Spinal cord (tissue), 10 donors: ENCODE measurements at places on chromosomes 5 and 9.
A peak's percentile ranks its signal among the peaks of the same experiment; 100 is the strongest.

GRCh38 chr5:10320793-10321192 lies 13.1 kb upstream of the CMBL start:
- no peak for DNase-seq

DNA sequence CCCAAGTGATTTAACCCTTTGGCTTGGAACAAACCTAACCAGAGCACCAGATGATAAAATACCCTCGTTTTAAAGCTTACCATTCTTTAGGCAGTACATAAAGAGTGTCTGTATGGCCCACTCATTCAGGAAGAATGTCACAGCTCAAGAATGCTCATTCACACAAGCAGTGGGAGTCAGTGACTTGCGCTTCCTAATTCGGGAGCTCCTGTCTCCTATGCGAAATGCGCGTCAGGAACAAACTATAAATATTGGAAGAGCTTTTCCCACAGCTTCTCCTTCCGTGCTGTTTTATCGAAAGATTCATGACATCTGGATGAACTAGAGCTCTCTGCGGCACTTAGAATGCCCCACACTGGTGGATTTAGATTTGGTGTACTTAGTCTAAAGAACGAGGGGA lies 66.6 kb downstream of the NTRK2 start:
- no peak for DNase-seq

DNA sequence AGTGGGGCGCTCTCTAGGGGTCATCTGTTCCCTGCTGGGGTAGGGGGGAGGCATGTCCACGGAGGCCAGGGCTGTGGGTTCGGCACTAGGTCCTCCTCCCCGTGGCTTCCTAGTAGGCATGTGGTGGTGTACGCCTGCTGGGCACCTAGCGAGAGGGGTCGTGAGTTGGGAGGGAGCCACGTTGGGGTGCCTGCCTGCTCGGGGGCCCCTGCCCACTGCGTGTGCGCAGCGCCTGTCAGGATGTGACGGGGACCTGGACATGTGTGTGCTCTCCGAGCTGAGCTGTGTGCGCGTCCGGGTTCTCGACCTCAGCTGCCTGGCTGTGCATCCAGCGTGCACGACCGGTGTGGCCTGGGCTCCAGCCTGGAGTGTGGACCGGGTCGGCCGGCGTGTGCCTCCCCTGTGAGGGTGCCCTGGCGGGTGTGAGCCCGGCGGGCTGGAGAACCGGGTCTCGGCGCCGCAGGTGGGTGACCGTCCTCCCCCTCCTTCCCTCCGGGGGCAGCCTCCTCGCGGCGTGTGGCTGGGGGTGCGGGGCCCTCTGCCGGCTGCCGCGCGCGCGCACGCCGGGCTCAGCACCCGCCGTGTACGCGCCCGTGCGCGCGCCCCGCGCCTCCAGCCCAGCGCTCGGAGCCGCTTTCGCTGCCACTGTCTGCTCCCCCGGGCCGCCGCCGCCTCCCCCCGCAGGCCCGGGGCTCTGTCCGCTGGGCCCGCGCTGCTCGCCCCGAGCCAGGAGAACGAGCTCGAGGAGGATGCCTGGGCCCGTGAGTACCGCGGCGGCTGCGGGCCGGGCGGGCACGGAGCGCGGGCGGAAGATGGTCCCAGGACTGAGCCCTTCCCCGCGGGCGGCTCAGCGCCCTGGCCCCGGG lies at the start of gene PRR7:
Gene PRR7 (plus strand): TSS at position 615 of the 866 bp plus-strand sequence. CDS start 8,254 bp downstream, outside the sequence.
- no peak for DNase-seq

- DNase-seq = peak; percentile 49
Measured at GRCh38 chr5:55994495-55994997, at the start of gene IL6ST. Gene IL6ST, minus strand, starts transcription at chr5:55994963. Its CDS starts 18,685 bp downstream, at chr5:55976278.

GRCh38 chr5:143723159-143723558 lies 88.8 kb upstream of the HMHB1 start:
- DNase-seq = no peak

GRCh38 chr5:52844885-52845284 lies 57.2 kb downstream of the ITGA1 start:
- peak; percentile 38 for DNase-seq

- no peak for DNase-seq
Measured at GRCh38 chr5:90602681-90603080, 44.1 kb downstream of the ADGRV1 start.

GRCh38 chr5:52804387-52804791 lies 16.7 kb downstream of the ITGA1 start:
- DNase-seq = no peak

DNA sequence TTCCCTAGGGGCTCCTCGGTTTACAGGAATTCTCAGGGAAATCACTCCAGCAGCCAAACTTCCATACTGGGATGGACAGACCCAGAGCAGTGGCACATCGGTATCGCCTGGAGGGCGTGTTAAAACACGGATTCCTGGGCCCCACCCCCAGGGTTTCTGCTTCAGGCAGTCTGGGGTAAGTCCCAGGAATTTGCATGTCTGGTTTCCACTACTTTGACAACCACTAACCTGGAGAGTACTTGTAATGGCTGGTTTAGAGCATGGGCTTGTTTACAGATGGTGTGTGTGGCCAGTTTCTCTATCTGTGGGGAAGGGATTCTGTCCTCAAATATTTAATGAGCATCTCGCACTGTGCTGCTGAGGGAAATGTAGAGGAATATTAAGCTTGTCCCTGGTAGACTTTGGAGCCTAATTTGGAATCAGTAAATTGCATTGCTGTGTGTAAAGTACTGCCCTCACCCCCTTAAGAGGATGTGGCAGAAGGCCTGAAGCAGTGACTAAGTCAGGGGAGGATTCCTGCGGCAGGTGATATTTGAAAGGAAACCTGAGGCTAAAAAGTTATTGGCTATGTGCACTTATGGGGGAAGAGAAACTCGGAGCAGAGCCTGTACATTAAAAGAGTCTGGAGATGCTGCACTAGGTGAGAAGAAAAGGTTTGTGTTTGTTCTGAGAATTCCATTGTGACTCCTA lies 18.6 kb upstream of the TJP2 start:
- no peak for DNase-seq

GRCh38 chr5:14302330-14302729 lies 159.2 kb downstream of the TRIO start:
- DNase-seq = no peak

DNA sequence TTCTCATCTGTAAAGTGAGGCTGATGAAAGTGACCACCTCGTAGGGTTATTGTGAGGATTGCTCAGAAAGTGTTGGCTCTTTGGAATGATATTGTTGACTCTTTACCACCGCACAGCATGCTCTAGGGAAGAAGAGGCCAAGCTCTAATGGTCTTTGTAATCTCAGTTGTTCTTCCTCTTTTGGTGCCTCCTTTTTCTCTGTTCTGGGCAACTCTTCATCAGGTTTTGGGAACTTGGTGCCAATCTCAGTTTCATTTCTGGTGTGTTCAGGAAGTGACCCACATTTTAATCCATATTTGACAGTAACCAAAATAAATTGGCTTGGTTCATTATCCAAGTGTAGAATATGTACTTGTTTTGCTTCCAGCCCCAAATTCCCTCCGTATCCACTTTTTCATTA lies 25.1 kb downstream of the ARHGAP26 start:
- DNase-seq = no peak

GRCh38 chr9:135105938-135106491 lies 18.5 kb downstream of the OLFM1 start:
- DNase-seq = no peak

DNA sequence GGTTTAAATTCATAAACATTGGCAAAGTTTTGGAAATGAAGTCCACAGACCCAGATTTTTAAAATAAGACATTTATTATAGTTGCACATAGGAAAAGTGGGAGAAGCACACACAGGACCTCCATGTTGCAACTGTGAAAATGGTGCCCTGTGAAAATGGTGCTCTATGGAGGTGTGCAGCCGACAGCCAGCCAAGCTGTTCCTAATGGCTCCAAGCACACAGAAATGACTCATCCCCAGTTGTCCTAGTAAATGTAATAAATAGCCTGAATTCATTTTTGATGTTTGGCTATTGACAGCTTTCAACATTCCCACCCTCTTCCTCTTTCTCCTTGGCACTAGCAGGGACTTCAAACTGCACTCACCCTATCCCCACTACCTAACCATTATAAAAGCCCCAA lies 590.9 kb downstream of the CAAP1 start:
- no peak for DNase-seq

GRCh38 chr9:36986468-36987408 lies 47.3 kb downstream of the PAX5 start:
- no peak for DNase-seq

GRCh38 chr5:14168144-14168792 lies 25.1 kb downstream of the TRIO start:
- no peak for DNase-seq

GRCh38 chr5:116176121-116176520 lies 91.3 kb downstream of the COMMD10 start:
- DNase-seq = no peak

- no peak for DNase-seq
Measured at GRCh38 chr9:13552606-13553215, 273.2 kb upstream of the MPDZ start.

- DNase-seq = no peak
Measured at GRCh38 chr5:92435781-92436180, 1052.7 kb upstream of the ARRDC3 start.

- DNase-seq = no peak
Measured at GRCh38 chr5:36682499-36682898, 76.1 kb downstream of the SLC1A3 start.

DNA sequence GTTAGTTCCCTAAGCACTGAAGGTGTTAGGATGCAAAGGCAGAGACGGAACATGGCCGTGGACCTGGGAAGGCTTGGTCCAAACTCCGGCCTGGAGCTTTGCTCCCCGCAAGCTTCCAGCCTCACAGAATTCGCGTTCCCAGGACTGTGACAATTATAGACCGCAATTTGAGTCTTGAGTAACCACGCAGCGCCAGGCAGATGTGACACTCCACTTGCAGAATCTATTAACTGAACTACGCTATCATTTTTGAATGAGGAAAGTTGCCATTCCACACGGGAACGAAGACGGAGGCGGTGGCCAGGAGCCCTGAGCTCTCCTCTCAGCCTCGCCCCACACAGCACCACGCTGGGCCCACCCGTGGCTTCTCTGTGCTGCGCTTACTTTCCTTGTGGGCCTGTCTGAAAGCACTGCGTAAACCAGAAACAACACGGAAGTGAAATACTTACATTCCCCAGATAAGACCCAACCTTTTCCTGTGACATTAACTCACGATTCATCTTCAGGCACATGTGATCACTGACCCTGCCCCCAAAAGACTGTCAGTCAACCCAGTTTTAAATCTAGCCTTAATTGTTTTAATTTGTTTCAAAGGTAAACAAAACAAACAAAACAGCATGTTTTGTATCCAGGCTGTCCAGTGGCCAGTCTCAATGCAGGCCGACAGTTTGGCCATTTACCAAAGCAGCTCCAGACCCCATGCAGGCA lies 16.1 kb upstream of the COL5A1 start:
- no peak for DNase-seq

DNA sequence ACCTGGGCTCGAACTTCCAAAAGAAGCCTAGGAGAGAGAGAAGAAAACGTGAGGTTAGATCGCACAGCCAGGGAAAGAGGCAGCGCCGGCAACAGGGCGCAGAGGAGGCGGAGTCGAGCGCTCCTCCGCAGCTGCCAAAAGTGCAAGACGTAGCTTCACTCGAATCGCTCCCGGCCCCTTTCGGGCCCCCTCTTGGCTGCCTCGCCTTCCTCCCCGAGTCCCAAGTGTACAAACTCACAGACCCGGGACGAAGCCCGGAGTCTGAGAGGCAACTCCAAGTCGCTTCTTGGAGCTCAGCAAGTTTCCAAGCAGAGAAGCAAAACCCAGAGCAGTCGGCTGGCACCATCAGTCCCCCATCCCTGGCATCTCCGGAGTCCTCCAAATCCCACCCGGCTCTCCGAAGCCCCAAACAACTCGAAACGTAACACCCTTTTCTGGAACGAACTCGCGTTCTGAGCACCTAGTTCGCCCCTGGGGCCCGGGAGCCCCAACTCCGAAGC lies 1.2 kb downstream of the MIER3 start:
- peak; percentile 42 for DNase-seq

GRCh38 chr9:129716091-129716490 lies 36.8 kb downstream of the PTGES start:
- no peak for DNase-seq

DNA sequence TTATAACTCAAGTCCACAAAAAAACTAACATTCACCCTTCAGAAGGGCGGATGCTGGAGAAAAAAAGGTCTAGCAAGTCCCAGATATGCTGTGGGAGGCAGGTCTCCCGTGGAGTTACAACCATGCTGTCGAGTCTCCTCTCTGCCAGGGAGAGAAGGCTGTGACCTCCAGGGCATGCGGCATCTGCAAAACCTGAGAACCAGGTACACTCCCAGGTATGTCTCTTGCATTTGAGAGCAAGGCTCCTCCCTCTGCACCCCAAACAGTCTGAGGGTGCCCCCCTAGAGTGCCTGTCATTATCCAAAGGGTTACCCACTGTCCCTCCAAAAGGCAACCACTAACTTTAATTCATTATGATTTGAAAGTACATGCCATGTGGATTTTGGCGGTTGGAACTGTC lies 134.0 kb downstream of the IRX2 start:
- DNase-seq = no peak

GRCh38 chr5:55418994-55419968 lies 111.5 kb downstream of the MTREX start:
- DNase-seq = no peak

DNA sequence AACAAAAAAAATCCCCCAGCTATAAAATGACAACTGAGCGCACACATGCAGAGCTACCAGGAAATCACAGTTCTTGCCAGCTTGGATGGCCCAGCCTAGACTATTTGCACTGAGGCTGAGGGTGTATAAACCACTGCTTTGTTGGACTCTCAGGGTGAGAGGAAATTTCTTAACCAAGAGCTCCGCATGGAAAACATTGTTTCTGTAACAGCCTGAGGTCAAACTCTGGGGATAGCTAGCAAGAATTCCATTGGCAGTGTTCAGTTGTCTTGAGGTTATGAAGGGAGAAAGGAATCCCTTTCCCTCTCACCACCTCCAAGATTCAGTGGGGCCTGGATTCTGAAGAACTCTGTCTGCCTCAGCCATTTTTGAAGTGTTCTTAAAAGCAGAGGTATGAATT lies 360.0 kb downstream of the OSTF1 start:
- no peak for DNase-seq

- DNase-seq = no peak
Measured at GRCh38 chr5:149017636-149018035, 45.2 kb downstream of the SH3TC2 start.

DNA sequence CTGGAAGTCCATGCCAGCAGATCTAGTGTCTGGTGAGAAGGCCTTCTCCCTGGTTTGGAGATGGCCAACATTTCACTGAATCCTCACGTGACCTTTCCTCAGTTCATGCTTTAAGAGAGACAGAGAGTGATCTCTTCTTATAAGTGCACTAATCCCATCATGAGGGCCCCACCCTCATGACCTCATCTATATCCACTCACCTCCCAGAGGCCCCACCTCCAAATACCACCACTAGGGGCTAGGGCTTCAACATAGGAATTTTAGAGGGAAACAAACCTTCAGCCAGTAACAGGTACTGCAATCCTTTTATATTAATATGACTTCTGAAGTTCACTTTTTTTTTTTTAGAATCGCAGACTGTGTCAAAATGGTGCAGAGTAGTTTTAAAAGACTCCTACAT lies 496.9 kb upstream of the ADAMTS16 start:
- DNase-seq = no peak

DNA sequence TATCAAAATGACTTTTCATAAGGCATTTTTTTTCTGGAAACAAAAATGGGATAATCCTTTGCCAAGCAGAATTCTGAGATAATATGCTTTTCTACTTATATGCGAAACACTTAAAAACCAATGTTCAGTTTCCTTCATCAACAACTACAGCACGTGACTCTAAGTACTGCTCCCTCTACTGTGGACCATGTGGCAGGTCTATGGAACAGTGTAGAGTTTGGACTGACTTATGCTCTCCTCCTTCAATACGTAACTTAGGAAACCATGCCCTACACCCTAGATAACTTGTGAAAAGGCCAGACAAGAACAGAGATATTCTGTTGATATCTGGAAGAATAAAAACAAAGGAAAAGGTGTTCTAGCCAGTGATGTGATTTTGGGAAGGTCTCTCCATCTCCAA lies 111.3 kb upstream of the GNA14 start:
- DNase-seq = no peak

- no peak for DNase-seq
Measured at GRCh38 chr5:73284985-73285384, 112.0 kb downstream of the TMEM174 start.
